ENCODE measurements at places on chromosomes 11 and 22.
A peak's percentile ranks its signal among the peaks of the same experiment; 100 is the strongest.

DNA sequence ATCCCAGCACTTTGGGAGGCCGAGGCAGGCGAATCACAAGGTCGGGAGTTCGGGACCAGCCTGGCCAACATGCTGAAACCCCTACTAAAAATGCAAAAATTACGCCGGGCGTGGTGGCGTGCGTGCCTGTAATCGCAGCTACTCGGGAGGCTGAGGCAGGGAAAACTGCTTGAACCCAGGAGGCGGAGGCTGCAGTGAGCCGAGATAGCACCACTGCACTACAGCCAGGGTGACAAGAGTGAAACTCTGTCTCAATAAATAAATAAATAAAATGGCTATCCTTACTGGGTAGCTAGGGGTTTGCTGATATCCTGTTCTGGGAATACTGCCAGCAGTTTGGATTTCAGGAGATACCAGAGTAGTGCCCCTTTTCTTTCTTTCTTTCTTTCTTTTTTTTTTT is 2.4 kb upstream of the RBM14 start:
- no peak for DNase-seq

DNA sequence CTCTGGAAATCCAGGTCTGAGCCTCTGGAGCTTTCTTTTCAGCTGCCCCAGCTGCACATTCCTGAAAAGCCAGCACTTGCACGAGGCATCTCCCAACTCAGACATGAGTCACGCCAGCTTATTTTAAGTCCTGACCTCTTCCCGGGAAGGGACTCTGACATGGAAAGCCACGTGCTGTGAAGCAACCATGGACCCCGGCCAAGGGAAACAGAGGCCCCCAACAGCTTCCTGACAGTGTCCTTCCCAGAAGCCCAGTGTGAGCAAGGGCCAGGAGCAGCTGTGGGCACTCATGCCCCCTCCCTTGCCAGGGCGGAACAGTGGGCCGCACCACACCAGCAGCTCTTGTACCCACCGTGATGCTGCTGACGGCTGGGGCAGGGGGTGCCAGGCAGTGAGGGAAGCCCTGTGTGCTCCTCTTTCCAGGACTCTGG is 118.8 kb upstream of the CADM1 start:
- no peak for DNase-seq

GRCh38 chr11:96160732-96161306 is 182.2 kb downstream of the MAML2 start:
- no peak for DNase-seq

GRCh38 chr11:73175551-73176144 is 33.5 kb upstream of the FCHSD2 start:
- no peak for DNase-seq

- DNase-seq, result no peak
Measured at GRCh38 chr11:134646561-134646960, 234.5 kb upstream of the B3GAT1 start.

- DNase-seq, result peak; percentile 30
Measured at GRCh38 chr22:37188901-37189466, 937 bp upstream of the C1QTNF6 start.

DNA sequence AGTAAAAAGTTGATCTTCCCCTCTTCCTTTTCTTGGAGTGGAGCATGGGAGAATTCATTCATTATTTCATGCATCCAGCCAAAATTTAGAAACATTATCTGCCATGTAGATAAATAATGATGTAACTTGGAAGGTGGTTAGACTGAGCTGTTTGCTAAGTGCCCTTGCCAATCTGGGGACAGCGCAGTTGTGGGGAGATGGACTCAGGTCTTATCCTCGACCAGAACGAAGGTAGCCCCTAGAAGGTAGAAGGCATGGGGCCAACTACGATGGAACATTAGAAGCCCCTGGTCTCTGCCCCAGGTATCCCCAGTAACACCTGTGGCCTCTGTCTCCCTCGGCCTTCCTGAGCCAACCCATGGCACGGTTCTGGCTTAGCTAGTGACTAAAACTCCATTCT is 53.0 kb upstream of the TIMP3 start:
- DNase-seq, result no peak

DNA sequence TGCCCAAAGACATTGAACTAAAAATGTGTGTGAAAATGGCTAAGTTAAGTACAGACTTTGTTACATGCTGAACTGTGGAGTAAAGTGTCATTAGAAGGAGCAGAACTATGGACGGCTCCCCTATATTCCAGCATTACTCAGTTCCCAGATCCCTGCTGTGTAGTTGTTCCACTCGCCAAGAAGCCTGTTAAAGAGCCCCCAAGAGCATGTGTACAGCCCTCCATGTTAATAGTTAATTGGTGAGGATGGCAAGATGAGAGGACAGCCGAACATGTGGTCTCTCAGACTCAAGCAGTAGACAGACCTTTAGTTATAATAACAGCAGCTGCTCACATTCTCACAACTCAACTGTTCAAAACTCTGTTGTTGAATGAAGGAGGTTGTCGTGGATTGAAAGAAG is 127.4 kb downstream of the ELP4 start:
- DNase-seq, result no peak

GRCh38 chr11:90332415-90332814 is 109.6 kb upstream of the CHORDC1 start:
- DNase-seq, result no peak

GRCh38 chr11:2419638-2420501 is 19.3 kb downstream of the TSSC4 start:
- DNase-seq, result peak; percentile 67

- no peak for DNase-seq
Measured at GRCh38 chr11:43576803-43577521, 103.6 kb upstream of the HSD17B12 start.

DNA sequence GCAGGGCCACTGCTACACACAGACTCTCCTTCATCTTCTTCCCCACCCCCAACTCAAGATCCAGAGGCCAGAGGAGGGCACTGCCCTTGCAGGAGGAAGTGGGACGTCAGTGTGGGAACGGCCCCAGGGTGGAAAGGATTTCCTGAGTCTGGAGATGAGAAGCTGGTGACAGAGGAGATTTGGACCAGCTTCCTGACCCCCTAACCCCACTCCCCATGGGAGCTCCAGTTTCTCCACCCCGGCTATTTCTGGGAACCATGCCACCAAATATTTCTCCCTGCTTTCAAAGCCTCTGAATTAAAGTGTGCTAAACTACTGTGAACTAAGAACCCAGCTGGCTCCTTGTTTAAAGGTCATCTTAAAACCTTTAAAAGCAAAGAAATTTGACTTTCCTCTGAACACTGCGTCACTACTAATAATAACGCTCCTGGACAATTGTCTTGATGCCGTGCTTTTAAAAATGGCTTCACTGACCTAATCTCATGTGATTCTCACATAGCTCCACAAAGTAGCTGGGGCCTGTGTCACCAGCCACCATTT is 46.6 kb downstream of the CWC15 start:
- no peak for DNase-seq

GRCh38 chr11:100827934-100828661 is 141.0 kb downstream of the ARHGAP42 start:
- DNase-seq, result no peak

DNA sequence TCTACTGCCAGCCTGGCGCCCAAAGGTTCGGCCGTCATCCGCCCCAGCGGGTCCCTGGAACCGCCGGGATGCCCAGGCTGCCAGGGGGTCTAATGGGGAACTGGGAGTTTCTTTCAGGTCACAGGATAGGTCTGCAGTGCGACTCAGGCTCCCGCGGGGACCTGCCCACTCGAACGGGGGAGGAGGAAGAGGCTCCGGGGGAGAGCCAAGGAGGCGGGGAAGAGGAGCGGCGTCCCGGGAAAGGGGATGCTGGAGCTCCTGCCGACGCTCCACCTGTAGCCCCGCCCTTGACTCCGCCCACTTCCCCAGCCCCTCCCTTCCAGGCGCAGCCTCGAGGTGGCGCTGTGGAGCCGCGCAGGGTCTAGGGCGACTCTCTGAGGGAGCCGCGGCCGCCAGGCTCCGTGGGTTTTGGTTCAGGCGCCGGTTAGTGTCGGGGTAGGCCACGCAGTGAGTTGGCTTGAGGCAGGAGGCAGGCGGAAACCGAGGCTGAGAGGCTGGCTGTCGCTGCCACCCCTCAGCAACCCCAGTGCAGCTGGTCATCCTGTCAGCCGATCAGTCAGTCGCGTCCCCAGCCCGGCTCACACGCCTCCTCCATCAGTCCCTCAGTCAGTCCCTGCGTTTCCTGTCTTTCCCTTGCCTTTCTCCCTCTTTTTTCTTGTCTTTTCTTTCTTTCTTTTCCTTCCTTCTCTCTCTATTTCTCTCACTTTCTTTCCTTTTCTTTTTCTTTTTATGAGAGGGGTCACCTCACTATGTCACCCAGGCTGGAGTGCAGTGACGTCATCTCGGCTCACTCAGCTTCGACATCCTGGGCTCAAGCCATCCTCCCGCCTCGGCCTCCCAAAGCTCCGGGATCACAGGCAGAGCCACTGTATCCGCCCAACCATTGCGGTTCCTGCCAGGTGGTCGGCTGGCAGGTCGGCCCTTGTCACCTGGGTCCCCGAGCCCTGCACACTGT is 26.4 kb downstream of the YWHAH start:
- DNase-seq, result peak; percentile 91

DNA sequence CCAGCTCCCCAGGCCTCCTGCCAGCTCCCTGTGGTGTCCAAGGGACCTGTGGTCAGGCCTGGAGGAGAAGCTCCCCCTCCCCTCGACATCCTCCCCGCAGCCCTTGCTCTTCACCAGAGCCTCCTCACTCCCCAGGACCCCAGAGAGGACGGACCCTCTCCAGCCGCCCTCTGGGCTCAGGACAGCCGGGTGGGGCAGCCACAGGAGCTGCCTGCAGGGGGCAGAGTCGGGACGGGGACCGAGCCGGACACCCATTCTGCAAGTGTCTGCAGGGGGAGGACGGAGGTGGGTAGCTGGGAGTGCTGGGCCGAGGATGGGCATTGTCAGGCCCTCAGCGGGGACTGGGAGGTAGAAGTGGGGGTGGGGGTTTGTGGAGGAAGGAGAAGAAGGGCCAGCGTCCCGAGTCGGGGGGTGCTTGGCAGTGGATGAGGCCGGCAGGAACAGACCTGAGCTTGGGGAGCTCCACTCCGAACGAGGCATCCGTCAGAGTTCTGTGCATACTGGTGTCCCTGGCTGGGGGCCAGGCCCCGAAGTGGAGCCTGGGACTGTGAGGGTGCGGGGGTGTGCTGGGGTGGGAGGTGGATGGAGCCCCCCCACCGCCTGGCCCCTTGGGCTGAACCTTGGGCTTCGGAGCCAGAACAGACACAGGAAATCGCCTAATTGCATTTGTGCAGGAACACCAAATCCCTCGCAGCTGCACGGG is 15.2 kb downstream of the PRR33 start:
- no peak for DNase-seq

DNA sequence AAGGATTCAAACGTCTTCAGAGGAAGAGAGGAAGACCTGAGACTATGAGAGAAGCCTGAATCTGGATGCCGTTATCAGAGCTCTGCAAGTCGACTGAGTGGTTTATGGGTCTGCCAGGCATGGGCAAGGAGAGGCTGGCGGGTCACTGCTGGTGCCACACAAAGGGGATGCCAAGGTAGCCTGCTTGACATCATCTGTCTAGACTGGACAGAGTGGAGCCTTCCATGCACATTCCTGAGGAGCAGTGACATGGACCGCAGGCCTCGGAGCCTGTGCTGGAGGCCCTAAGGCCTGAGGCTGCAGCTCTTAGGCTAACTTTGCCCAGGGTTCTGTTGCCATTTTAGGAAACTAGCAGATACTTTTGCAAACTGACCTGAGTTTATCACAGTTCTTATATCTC is 127.4 kb downstream of the WT1 start:
- DNase-seq, result no peak

DNA sequence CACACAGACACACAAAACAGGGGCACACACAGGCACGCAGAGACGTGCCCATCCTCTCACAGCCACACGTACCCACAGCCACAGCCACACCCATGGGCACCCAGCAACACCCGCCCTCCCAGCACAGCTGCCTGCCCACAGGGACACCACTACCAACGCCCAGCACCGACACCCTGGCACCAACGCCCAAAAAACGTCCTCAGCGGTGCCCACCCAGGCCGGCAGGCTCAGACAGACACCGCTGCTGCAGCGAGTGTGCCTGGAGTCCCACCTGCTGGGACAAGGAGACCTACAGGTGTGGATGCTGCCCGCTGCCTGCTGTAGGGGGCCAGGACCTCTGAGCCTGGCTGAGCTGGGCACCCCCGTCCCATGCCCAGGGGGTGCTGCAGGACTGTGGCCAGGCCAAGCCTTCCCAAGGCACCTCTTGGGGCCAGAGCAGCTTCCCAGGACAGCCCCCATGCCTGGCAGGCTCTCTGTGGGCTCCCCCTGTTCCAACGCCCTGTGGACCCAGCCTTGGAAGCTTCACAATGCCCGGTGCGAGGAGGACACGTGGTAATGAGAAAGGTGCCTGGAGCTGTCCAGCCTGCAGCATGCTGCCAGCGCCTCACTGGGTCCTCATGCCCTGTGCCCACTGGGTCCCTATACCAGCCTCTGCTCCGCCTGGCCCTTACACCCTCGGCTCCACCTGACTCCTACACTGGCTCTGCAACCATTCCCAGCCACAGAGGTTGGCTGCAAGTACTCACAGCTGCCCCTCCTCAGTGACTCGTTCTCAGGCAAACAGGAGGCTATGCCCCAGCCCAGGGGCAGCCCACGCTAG is 45.8 kb upstream of the TH start:
- peak; percentile 42 for DNase-seq

DNA sequence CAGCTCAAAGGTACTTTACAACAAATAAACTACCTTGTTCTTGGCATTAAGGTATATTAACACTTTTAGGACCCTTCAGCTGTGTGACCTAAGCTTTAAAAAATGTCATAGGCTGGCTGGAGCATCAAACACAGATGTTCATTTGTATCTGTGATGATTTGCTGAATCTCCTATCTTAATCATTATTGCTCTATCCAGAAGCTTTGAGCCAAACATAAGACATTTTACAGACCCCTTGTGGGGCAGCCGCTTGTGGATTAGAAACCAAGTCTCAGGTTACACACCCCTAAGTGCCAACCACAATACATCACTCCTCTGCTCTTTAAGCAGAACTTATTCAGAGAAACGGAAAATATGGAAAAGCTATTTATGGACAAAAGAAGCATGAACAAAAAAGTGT is 394.2 kb upstream of the CCDC90B start:
- DNase-seq, result no peak

DNA sequence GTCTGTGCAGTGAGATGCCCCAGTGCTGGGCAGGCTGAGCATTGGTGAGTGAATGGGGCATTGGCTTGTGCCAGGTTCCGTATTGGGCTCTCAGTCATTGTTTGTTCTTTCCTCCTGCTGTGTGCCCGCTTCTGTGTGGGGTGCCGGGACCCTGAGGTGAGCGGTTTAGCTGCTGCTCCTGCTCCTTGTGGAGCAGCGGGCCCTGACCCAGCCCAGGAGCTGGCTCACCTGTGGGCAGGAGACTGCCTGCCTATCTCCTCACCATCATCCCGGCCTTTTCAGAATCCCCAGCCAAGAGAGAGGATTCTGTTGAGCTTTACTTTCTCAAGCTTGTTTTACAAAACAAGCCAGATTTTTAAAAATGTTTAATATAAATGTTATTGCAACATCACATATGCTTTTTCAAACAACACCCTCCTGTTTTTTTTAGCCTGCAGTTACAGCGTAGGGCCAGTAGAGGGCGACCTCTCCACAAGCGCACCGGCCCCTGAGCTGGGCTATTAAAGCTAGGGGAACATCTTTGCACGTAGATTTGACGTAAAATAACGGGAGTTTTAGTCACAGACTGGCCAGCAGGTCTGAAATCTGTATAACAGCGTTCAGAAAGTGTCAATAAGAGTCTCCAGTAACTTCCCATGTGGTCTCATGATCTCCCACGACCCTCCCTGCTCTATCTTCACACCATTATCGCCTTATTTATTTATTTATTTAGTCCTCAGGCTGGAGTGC is 25.1 kb upstream of the RELT start:
- peak; percentile 74 for DNase-seq

GRCh38 chr22:43210631-43211515 is 23.9 kb upstream of the TTLL12 start:
- DNase-seq, result no peak
